Endothelial cell of coronary artery (primary cell): ENCODE measurements at places on chromosomes 5 and 9. TPM values are rescaled to one million over a fixed set of nuclear protein-coding genes. Genes with fewer than 3 reads are reported as not detected.

CCL19 gene
- not detected in 2 replicates for total RNA-seq

RLN2 gene
- total RNA-seq, result 0.28 TPM in 1 of 2 replicates, not detected in the other

PCDHGB1 gene
- total RNA-seq, result 0.99 and 2.0 TPM in 2 replicates

GRM6 gene
- total RNA-seq, result not detected in 2 replicates

SPINK4 gene
- not detected in 2 replicates for total RNA-seq

NDUFA8 gene
- total RNA-seq, result 45.3 and 49.8 TPM in 2 replicates

ZNF474 gene
- 0.09 TPM in 1 of 2 replicates, not detected in the other for total RNA-seq

ENTREP1 gene
- total RNA-seq, result 1.3 and 1.5 TPM in 2 replicates

ANKDD1B gene
- total RNA-seq, result 0.09 and 0.47 TPM in 2 replicates

GRIA1 gene
- total RNA-seq, result under 0.01 TPM in 1 of 2 replicates, not detected in the other

ADAMTS6 gene
- 40.3 and 77.9 TPM in 2 replicates for total RNA-seq

SMIM32 gene
- total RNA-seq, result not detected in 2 replicates

INSYN2B gene
- 5.3 and 10.8 TPM in 2 replicates for total RNA-seq

ECSCR gene
- total RNA-seq, result 217 and 377 TPM in 2 replicates

PCDHA4 gene
- 0.75 and 1.1 TPM in 2 replicates for total RNA-seq

TTC39B gene
- total RNA-seq, result 1.9 and 3.6 TPM in 2 replicates

SYNPO gene
- 10.0 and 39.4 TPM in 2 replicates for total RNA-seq

KLHL3 gene
- 12.3 and 13.2 TPM in 2 replicates for total RNA-seq

THG1L gene
- total RNA-seq, result 16.6 and 18.5 TPM in 2 replicates

JAKMIP2 gene
- total RNA-seq, result 0.09 TPM in 1 of 2 replicates, not detected in the other

PFN3 gene
- total RNA-seq, result not detected in 2 replicates

OMD gene
- total RNA-seq, result 0.94 TPM in 1 of 2 replicates, not detected in the other

CDC14B gene
- 1.1 and 5.2 TPM in 2 replicates for total RNA-seq

NME5 gene
- total RNA-seq, result 1.2 and 1.5 TPM in 2 replicates
